ENCODE measurements at places on chromosomes 1 and 21. TPM values are rescaled to one million over a fixed set of nuclear protein-coding genes. Genes with fewer than 3 reads are reported as not detected.
A peak's percentile ranks its signal among the peaks of the same experiment; 100 is the strongest.

IFI44L gene
- 3.7 TPM for total RNA-seq

WDR64 gene
- not detected for total RNA-seq

TMPRSS15 gene
- 18.0 TPM for total RNA-seq

E2F2 gene
- total RNA-seq = 6.8 TPM

ADORA1 gene
- 1.5 TPM for total RNA-seq

OSCP1 gene
- total RNA-seq = 0.67 TPM

DNA sequence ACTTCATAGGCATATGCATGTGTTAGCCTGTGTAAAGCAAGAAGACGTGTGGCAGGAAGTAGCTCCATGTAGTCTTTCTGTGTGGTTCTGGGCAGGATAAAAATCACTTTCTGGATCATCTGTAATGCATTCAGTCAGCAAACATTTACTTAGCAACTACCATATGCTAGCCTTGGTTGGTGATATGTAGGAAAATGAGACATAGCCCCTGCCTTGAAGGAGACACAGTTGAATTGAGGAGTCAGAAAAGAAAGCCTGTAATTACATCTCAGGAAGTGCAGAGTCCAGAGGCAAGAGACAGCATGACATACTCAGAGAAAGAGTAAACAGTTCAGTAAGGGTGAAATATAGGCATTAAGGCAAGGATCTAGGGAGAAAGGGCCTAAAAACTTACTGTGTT is 38.5 kb downstream of the DAB1 start:
- no peak for DNase-seq
- no peaks in the 10 kb centered on the region for H3K4me1 ChIP-seq
- no peak overlapping the region for H3K4me3 ChIP-seq
- H3K36me3 ChIP-seq = no peaks in the 10 kb centered on the region
- no peaks in the 10 kb centered on the region for H3K27me3 ChIP-seq
- H3K27ac ChIP-seq = no peak overlapping the region

- H3K27ac ChIP-seq = no peak overlapping the region
- no peaks in the 10 kb centered on the region for H3K27me3 ChIP-seq
- no peaks in the 10 kb centered on the region for H3K4me1 ChIP-seq
Measured at GRCh38 chr1:202252271-202252670, 58.7 kb downstream of the LGR6 start.

- H3K4me1 ChIP-seq = no peaks in the 10 kb centered on the region
- no peaks in the 10 kb centered on the region for H3K36me3 ChIP-seq
- no peaks in the 10 kb centered on the region for H3K27me3 ChIP-seq
- peak overlapping the region; percentile 95 for H3K27ac ChIP-seq
- peak overlapping the region; percentile 67 for H3K4me3 ChIP-seq
- DNase-seq = peak; percentile 49
Measured at GRCh38 chr1:87330057-87330884, 1.6 kb downstream of the LMO4 start.

GRCh38 chr1:87575528-87575927 is 246.8 kb downstream of the LMO4 start:
- no peak overlapping the region for H3K27ac ChIP-seq
- no peak overlapping the region for H3K4me3 ChIP-seq
- H3K27me3 ChIP-seq = no peaks in the 10 kb centered on the region
- H3K4me1 ChIP-seq = no peaks in the 10 kb centered on the region

GRCh38 chr1:14650951-14651350 is 52.5 kb downstream of the KAZN start:
- no peak for DNase-seq
- no peaks in the 10 kb centered on the region for H3K36me3 ChIP-seq
- H3K27ac ChIP-seq = no peak overlapping the region
- H3K4me1 ChIP-seq = no peaks in the 10 kb centered on the region

DNA sequence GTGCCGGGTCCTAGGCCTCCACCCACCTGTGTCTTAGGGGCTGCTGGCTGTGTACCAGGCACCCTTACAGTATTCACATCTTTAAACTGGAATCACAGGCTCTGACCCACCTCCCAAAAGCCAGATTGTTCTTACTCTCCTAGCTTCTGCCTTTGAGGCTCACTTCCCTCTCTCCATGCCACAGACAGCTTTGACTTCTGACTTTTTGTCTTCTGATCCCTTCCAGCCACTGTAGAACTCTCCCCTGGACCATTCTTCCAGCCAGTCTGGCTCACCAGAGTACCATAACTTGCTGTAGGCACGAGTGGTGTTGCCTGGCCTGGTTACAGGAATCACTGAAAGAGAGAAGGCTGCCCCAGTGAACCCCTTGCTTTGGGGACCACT is 58.1 kb upstream of the STUM start:
- no peak overlapping the region for H3K27ac ChIP-seq
- no peaks in the 10 kb centered on the region for H3K36me3 ChIP-seq
- H3K27me3 ChIP-seq = no peaks in the 10 kb centered on the region
- H3K4me3 ChIP-seq = no peak overlapping the region

- H3K36me3 ChIP-seq = no peaks in the 10 kb centered on the region
- no peaks in the 10 kb centered on the region for H3K27me3 ChIP-seq
- no peak overlapping the region for H3K4me3 ChIP-seq
- DNase-seq = no peak
- no peaks in the 10 kb centered on the region for H3K4me1 ChIP-seq
Measured at GRCh38 chr1:53834776-53835175, 3.3 kb downstream of the NDC1 start.

GRCh38 chr1:2134621-2135307 is 59.8 kb downstream of the FAAP20 start:
- no peaks in the 10 kb centered on the region for H3K36me3 ChIP-seq
- peaks cover 13% of the 10 kb centered on the region for H3K4me1 ChIP-seq
- no peak for DNase-seq
- no peaks in the 10 kb centered on the region for H3K27me3 ChIP-seq
- no peak overlapping the region for H3K4me3 ChIP-seq

- peak within 1 kb of the TSS; percentile 50 for H3K27ac ChIP-seq
- DNase-seq = peak; percentile 87
- H3K27me3 ChIP-seq = no peaks in the 10 kb centered on the region
- peak within 1 kb of the TSS; percentile 96 for H3K4me3 ChIP-seq
- peaks cover 3% of the 10 kb centered on the region for H3K4me1 ChIP-seq
Measured at GRCh38 chr21:44939532-44940115, at the start of gene SLX9. SLX9 (plus strand) TSS chr21:44940029; CDS start chr21:44940058, 29 bp downstream.

All from Peyer's patch (tissue), 4 donors.